ENCODE measurements at places on chromosomes 12 and 14.

DNA sequence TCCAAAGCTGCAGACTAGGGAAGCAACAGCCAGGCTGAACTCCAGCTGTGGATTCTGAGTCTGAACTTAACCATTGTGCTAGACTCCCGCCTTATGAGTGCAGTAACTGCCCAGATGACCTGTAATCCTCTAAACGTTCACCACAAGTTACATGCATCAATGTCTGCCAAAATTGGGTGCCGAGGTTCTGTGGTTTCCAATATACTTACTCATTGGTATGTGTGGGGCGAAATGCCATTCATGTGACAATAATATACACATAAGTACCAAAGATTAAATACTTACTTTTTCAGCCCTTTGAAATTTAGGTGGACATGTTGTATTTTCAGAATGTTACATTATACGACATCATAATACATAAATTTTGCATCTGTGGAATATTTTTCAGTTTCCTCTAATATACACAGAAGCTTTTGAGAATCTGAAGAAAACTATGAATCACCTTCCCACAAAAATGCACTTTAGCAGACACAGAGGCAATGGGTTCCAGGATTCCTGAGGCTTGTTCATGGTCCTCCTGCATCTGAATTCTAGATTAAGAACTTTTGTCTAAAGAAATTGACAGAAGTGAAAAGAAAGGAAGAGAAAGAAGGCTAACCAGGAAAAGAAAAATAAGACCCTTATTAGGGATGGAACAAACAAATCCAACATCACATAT lies 31.7 kb downstream of the GRIP1 start:
- no peak for DNase-seq

GRCh38 chr14:36856095-36856878 lies 194.6 kb downstream of the PAX9 start:
- DNase-seq = no peak

GRCh38 chr14:52825085-52825484 lies 33.7 kb upstream of the GNPNAT1 start:
- DNase-seq = no peak

- DNase-seq = peak; percentile 89
These were observed 3.1 kb downstream of the CCND2 start for GRCh38 chr12:4276524-4277204.

DNA sequence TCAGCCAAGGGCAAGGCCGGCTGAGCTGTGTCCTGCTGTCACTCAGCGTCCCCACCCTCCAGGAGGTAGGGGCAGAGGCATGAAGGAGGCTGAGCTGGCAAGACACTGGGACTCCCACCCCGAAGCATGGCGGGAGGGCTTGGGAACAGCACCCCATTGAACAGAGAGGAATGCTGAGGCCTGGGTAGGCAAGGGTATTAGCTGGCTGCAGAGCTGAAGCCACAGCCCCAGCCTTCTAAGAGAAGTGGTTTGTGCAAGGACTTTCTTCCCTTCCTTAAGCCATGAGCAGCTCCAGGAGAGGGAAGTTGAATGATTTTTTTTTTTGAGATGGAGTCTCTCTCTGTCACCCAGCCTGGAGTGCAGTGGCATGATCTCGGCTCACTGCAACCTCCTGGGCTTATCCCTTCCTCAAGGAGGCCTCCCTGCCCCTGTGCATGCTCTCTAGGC lies 6.6 kb upstream of the CFAP73 start:
- no peak for DNase-seq

- no peak for DNase-seq
These were observed 12.2 kb upstream of the CLEC2A start for GRCh38 chr12:9944391-9944790.

DNA sequence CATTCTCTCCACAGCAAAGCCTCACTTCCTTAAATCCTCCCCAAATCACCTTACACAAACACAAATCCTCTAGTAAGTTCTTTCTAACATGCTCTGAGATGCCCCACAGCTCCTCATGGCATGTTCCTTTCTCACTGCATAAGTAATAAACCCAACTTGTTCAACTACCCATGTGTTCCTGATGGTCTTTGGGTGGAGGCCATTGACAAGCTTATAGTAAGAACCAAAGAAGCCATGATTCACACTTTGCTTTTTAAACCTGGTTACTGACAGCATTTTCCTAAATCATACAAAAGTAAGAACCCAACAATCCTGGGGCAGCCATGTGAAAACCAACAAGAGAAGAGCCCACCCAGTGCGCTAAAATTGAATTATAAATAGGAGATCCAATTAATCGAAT lies 138.6 kb downstream of the ITPR2 start:
- no peak for DNase-seq

DNA sequence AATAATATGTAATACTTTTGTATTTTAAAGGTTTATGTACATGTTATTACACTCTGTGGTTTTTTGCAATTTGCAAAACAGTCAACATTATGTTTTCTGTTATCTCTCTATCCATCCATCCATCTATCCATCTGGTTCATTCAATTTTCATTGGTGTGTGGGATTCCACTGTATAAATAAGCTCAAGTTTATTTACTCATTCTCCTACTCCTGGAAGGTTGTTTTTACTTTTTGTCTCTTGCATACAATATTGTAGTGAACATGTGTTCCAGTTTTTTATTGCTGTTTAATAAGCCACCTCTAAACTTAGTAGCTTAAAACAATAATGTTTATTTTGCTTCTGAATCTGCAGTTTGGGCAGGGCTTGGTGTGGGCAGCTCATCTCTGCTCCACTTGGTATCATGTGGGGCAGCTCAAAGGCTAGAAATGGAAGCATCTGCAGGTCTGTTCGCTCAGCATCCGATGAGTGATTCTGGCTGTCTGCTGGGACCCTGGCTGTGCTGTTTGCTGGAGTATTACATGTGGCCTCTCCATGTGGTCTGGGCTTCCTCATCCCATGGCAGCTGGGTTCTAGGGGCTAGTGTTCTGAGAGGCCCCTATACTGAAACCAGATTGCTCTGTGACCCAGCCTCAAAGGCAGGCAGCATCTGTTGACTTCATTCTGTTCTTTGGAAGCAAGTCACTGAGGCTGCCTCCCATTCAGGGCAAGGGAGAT lies 98.8 kb downstream of the SLC25A47 start:
- DNase-seq = no peak

DNA sequence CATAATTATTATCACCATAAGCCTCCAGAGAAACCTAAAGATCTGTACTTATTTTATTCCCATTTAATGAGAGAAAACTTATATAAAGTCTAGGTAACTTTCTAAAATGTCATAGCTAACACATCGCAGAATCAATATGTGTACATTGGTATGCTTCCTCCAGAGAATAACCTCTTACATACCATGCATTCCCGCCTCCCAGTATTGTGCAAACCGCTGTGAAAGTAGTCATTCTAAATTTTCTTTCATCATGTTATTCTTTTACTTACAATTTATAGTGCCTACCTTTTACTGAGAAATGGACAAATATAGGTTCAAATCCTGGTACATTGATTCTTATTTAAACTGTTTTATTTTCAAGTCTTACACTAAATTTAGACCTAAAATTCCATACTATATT lies 463.4 kb downstream of the LRFN5 start:
- DNase-seq = no peak

DNA sequence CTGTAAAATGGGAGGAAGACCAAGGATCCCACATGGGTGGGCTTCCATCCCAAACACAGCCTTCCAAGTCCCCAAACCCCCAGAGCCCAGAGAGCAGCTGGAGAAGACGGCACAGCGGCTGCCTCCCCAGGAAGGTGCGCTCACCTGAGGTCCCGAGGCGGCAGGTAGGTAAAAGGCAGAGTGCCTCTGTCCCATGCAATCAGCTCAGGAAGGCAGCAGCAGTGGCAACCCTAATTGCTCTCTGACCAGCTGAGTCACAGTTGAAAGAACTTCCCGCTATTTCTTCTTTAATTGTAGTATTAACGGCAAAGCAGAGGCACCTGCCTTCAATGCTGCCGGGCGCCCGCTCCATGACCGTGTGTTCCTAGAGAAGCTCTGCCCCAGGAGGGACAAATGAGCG lies 91.1 kb upstream of the BCL11B start:
- no peak for DNase-seq

DNA sequence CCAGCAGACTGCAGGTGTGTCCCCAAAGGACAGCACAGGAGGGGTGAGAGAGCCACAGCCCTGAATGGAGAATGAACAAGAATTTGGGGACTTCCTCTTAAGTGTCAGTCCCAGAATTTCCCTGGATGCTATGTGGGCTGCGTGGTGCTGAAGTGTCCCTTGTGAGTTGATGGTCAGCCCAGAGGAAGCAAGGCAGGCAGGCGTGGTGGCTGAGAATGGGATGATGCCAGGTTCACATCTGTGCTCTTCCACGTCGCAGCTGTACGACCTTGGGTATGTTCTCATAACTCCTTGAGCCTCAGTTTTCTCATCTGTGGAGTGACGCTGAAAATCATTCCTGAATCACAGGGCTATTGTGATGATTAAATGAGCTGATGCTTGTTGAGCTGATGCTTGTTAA lies 62.1 kb upstream of the GPATCH2L start:
- DNase-seq = no peak
